ENCODE measurements at places on chromosomes 4 and X. TPM values are rescaled to one million over a fixed set of nuclear protein-coding genes. Genes with fewer than 3 reads are reported as not detected.

GRCh38 chr4:47647029-47647428 lies 162.0 kb downstream of the ATP10D start:
- DNase-seq = no peak

DNA sequence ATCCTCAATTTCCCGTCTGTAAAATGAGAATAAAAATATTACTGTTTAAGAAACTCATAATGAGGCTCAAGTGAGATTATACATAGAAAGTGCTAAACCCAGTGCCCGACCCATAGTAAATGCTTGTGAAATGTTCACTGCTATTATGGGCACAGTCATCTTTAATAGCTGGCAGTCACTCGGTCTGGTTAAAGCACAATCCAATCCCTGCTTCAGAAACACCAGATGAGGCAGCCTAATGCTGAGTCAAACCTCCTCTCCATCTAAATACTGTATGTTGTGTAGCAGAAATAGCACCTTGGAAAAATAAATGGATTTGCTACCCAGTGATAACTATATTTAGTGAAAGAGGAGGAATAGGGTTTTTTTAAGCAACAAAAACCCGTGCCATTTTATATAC lies 14.5 kb downstream of the EVC2 start:
- DNase-seq = no peak

DNA sequence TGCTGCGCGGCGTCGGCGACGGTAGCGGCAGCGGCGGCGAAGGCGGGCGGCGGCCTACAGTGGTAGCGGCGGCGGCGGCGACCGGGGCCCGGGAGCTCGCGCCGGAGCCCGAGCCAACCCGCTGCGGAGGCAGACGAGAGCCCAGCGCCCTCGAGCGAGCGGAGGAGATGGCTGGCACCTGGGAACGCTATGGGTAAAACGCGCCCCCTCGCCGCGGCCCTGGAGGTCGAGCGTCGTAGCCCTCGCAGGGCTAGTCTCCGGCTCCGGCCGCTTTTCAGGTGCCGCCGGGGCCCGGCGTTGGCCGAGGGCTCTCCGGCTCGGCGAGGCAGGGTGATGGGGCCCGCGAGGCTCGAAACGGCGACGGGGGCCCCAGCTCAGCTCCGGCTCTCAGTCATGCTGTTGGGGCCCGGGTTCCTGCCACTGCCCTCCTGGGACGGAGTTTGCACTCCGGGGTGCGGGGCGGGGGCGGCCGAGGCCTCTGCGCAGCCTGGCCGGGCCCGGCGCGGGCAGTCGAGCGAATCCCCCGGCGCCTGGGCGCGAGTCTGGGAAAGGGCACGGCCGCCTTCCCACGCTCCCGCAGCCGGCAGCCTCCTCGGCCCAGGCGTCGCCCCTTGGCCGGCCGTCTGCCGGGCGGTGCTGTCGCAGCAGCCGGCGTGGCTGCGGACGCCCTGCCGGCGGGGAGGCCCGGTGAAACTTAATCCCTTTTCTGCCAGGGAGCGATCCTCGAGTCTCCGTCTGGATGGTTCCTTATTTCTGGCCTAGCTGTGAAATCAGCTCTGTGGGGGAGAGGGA lies 768 bp downstream of the MID2 start:
- DNase-seq = peak; percentile 54

GRCh38 chr4:115629270-115629669 lies 515.9 kb upstream of the NDST4 start:
- no peak for DNase-seq

- no peak for DNase-seq
These were observed 13.2 kb downstream of the MAGED2 start for GRCh38 chrX:54820737-54821136.

DNA sequence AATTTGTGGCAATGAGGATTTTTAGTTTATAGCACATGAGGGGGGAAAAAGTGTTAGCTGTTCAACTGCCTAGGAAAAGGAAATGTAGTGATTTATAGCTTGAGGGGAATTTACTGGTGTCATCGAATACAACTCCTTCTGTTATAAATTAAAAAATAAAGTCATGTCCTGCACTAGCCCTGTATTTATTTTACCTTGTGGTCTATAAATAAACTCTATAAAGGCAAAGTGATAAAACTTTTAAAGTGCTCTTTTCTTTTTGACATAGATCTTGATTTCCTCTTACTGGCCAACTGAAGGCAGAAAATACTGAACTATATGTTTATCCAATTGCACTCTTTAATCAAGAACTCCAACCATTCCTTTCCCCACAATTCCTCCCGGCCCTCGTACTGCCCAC lies 672.1 kb upstream of the SLIT2 start:
- no peak for DNase-seq

DNA sequence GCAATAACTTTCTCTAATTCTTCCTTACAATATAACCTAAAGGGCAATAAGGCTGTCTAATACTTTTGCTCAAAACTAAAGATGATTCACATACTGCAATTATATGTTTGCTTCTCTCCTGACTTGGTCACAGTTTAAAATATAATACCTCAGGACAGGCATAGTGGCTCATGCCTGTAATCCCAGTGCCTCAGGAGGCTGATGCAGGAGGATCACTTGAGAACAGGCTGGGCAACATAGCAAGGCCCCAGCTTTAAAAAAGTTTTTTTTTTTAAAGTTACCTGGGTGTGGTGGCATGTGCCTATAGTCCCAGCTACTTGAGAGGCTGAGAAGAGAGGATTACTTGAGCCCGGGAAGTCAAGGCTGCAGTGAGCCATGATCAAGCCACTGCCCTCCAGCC lies 229.7 kb upstream of the GALNT7 start:
- no peak for DNase-seq

DNA sequence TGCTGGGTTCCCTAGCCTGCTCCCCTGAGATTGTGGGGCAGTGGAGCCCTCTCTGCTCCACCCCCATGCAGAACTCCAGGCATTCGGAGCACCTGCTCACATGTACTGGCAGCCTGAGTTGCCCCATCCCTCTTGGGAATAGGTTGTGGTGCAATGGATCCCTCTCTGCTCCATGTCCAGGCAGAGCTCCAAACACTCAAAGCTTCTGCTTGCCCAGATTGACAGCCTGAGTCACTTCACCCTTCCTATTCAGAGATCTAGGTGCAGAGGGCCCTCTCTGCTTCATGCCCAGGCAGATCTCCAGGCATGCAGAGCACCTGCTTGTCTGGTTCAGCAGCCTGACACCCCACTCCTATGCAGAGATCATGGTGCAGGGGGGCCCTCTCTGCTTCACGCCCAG lies 18.6 kb upstream of the TEX13B start:
- no peak for DNase-seq

DNA sequence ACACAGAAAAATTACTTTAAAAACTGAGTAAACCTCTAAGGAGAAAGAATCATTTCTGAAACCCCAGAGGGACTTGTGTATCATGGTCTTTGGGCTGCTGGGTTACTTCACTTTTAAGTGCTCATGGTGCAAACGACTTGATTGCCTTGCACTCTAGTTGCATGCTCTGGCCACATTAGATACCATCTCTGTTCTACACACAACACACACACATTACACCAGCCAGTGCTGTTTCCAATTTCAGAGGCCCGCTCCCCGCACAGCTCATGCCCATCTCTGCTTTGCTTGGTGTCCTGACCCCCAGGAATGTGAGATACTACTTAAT lies 2.1 kb downstream of the PPP3CA start:
- DNase-seq = peak; percentile 24

GRCh38 chr4:163744861-163745260 lies 250.4 kb downstream of the TMA16 start:
- no peak for DNase-seq

- peak; percentile 52 for DNase-seq
These were observed 1.6 kb upstream of the LIN54 start for GRCh38 chr4:83012200-83012686.

DNA sequence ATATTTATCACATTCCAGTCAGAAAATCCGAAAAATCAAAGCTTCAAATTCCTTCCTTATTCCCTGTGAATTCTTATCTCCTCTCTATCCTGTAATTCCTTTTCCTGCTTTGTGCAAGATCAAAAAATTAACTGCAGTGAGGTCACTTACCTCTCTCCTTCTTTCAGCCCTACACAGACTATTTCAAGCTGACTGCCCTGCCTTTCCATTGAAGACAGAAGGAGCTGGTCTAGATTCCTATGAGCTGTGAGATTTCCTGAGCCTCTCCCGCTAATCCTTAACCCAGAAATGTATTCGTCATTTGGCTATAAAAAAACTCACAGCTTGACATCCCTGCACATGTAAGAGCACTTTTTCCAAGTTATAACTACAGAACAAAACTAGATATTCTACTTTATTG lies 26.6 kb downstream of the TRIML2 start:
- DNase-seq = no peak

DNA sequence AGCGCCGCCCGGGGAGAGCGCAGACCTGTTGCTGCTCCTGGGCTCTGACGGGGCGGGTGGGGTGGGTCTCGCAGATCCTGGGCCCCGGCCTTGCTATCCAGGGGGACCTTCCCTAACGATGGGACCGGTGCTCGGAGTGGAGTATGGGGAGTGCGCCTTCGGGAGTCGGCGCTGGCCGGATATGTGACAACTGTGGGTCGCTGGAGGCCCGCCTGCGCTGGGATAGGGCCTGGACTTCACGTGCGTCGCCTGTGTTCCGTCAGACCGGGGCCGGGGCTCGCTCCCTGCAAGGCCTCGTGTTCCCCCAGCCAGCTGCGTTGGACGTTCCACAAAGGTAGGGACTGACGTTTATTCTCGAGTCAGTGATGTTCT lies 1.3 kb downstream of the TBL1X start:
- peak; percentile 41 for DNase-seq

DNA sequence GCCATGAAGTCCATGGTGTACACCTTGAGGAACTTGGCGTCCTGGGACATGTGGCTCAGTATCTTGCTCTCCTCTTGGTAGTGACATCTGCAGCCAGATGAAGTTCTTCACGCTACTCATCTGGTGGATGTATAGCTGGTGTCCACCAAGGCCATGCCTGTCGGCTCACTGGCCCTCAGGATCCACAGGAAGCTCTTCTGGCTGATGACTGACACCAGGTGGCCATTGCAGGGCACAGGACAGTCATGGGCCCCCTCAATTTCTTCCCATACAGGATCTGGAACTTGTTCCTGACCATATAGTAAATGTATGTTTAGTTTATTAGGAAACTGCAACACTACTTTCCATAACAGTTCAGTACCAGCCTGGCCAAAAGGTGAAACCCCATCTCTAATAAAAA lies 10.3 kb upstream of the CLCN5 start:
- no peak for DNase-seq

DNA sequence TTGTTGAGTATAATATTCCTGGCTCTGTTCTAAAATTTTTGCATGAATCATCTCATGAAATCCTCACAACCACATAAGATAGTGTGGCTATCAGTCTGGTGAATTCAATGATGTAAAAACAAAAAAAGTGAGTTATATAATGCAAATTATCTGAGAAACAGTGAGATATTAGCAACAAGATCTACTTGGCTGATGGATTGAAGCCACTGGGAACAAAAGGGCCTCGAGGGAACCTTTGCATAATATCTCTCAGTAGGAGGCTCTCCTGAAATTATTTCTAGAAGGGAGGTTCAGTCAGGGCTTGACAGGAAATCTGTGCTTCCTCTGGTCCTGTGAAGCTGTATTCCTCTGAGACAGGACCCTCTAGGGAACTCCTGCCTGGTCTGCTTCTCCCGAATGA lies 30.1 kb upstream of the NUP54 start:
- DNase-seq = peak; percentile 12

- no peak for DNase-seq
These were observed 76.7 kb downstream of the MAOB start for GRCh38 chrX:43805579-43805978.

DNA sequence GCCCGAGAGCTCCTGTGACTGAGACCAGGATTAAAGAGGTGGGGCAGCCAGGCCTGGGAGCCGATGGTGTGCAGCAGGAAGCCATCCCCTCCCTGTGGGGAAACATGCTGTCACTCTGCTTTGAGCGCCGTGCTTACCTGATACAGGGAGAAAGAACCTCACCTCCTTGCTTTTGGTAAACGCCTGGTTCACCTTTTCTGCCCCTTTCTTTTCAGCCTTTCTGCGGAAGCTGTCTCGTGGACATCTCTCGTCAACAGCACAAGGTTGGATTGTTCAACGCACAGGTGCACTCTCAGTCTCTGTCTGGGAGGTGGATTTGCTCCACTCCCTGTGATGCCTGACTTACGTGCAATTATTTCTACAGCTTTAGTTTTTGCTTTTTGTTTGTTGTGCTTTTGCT lies 12.0 kb downstream of the ZFYVE28 start:
- no peak for DNase-seq

DNA sequence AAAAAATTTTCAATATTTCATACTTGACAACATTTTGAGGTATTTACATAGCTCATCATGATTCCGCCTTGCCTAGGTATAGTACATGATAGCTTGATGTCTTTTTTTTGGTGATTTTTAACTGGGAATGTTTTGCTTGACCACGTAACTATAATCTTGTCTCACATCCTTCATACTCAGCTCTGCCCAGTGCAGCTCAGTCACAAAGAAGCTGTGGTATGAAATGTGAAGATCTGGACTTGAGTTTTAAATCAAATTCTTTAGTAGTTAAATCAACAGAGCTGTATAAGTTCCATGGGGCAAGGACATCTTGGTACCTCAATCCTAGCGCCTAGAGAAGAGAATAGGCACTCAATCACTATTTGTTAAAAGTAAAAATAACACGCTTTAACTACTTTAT lies 276.3 kb upstream of the DKK2 start:
- no peak for DNase-seq

- peak; percentile 37 for DNase-seq
These were observed 88.1 kb upstream of the PLAC1 start for GRCh38 chrX:134746410-134746785.

GRCh38 chr4:88981993-88982392 lies 75.0 kb downstream of the FAM13A start:
- no peak for DNase-seq

GRCh38 chrX:20514358-20514757 lies 247.6 kb upstream of the RPS6KA3 start:
- DNase-seq = peak; percentile 40

GRCh38 chr4:129641179-129641578 lies 545.2 kb downstream of the C4orf33 start:
- peak; percentile 68 for DNase-seq

Gene BTC
- total RNA-seq = not detected

Gene ARHGEF38
- total RNA-seq = not detected

Gene ETDB
- not detected for total RNA-seq

Gene SSX3
- total RNA-seq = not detected

Gene GAGE13
- total RNA-seq = not detected

Gene COL4A6
- total RNA-seq = 0.20 TPM

Gene NAT8L
- total RNA-seq = under 0.01 TPM

Gene DIAPH2
- 13.5 TPM for total RNA-seq

Gene TRMT10A
- 5.0 TPM for total RNA-seq

Gene GAB3
- total RNA-seq = 6.5 TPM

Gene PRDM8
- total RNA-seq = 1.2 TPM

Gene ESX1
- total RNA-seq = not detected

Gene MTHFD2L
- 21.4 TPM for total RNA-seq

Gene CXorf66
- total RNA-seq = not detected

Gene PCDH10
- 0.22 TPM for total RNA-seq

Gene BMPR1B
- 0.20 TPM for total RNA-seq

Gene SLC6A8
- 2.4 TPM for total RNA-seq

Gene TLR2
- total RNA-seq = 0.44 TPM

Gene ASB9
- total RNA-seq = 2.6 TPM

Gene ZNF141
- 5.2 TPM for total RNA-seq

Measured in lung microvascular endothelial cell (primary cell).